ENCODE measurements at places on chromosomes 2 and 18. TPM values are rescaled to one million over a fixed set of nuclear protein-coding genes. Genes with fewer than 3 reads are reported as not detected.

GRCh38 chr2:69774984-69775982 is 33.3 kb downstream of the ANXA4 start:
- no peak for DNase-seq
- H3K36me3 ChIP-seq: no peaks in the 10 kb centered on the region
- H3K27me3 ChIP-seq: no peaks in the 10 kb centered on the region
- H3K4me1 ChIP-seq: peaks cover 19% of the 10 kb centered on the region
- H3K27ac ChIP-seq: no peak overlapping the region

DNA sequence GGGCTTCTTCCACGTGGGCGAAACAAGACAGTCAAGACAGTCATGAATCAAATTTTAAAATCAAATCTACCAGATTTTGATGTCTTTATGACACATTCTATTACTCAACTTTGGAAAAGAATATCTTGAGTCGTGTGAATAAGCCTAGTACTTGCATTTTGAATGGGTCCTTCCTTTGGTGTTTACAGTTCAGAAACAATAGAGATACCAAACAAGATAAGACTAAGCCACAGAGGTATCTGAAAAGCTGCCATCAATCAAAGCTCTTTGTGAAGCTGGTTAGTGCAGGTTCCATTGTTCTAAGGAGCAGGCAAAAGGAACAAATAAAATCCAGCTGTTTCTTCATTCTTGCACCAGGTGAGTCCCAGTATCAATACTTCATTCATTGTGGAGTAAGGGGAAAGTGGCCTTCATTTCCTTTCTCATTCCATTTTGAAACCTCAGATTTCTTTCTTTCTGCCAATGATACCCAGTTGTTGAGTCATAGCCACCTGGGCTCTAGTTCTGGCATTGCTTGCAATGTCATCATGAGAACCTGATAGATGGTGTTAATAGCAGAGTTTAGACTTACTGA is 151.7 kb upstream of the L3MBTL4 start:
- no peaks in the 10 kb centered on the region for H3K27me3 ChIP-seq
- no peak for DNase-seq
- H3K27ac ChIP-seq: no peak overlapping the region
- no peaks in the 10 kb centered on the region for H3K4me1 ChIP-seq

DNA sequence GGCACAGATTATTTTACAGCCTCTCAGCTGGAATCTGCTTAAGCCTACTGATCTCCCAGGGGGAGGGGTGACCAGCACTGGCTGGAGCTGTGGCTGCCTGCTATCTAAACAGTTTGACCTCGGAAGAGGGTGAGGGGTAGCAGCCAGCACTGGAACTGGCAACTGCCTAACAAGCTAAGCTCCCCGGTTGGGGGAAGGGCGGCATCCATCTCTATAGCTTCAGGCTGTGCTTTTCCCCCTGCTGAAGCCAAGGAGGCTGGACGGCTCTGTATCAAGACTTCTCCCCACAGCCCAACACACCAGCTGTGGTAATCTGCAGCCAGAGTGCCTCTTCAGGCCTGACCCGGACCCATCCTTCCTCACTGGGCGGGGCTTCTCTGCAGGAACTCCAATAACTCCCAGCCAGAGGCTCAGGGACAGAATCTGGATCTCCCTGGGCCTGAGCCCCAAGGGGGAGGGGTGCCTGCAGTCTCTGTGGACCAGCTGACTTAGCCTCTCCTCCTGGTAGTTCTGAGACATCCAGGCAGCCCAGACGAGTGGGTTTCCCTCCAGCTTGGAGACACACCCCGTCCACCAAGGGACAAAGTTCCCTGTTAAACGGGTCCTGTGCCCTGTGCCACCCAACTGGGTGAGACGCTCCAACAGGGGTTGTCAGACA is 560.2 kb downstream of the LRP1B start:
- H3K4me1 ChIP-seq: no peaks in the 10 kb centered on the region
- no peaks in the 10 kb centered on the region for H3K36me3 ChIP-seq
- H3K27me3 ChIP-seq: no peaks in the 10 kb centered on the region
- H3K27ac ChIP-seq: no peak overlapping the region
- no peak overlapping the region for H3K4me3 ChIP-seq

DNA sequence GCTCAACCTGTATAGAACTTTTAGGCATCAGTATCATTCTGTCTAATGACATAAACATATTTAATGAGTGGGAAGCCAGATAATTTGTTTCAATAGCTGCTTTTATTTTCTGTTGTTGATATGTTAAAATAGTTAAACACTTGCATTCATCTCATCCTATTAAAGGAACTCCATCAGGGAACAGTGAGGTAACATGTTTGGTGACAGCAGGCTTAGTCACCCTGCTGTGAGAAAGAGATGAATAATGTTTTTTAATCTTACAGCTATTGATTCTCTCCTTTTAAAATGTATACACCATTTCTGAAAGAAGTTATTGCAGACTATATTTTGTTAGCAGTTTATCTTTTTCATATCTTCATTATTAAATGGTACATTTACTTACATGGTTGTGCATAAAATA is 123.3 kb upstream of the CWC22 start:
- H3K4me1 ChIP-seq: peaks cover 15% of the 10 kb centered on the region
- DNase-seq: no peak
- no peak overlapping the region for H3K4me3 ChIP-seq
- no peaks in the 10 kb centered on the region for H3K36me3 ChIP-seq
- no peak overlapping the region for H3K27ac ChIP-seq
- no peaks in the 10 kb centered on the region for H3K27me3 ChIP-seq

DNA sequence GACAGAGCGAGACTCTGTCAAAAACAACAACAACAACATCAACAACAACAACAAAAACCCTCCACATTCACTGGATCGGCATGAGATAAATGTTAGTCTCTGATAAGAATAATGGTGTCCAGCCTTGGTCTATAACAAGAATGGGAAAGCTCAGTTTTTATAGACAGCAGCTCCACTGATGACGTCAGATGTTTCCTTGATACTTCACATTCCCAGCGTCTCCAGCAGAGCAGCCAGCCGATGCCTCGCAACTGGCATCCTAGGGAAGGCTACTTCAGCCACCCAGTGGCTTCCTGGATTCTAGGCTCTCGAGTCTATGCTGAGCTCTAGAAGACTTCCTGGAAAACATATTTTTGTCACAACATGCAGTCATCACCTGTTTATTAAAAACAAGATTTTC is 271.4 kb upstream of the SMIM21 start:
- H3K27ac ChIP-seq: no peak overlapping the region
- no peak overlapping the region for H3K4me3 ChIP-seq
- no peaks in the 10 kb centered on the region for H3K36me3 ChIP-seq
- no peaks in the 10 kb centered on the region for H3K4me1 ChIP-seq
- DNase-seq: no peak

GRCh38 chr2:70035344-70035844 is 51.9 kb upstream of the PCBP1 start:
- no peaks in the 10 kb centered on the region for H3K36me3 ChIP-seq
- H3K4me3 ChIP-seq: no peak overlapping the region
- H3K27me3 ChIP-seq: no peaks in the 10 kb centered on the region

- H3K4me1 ChIP-seq: peaks cover 4% of the 10 kb centered on the region
- no peak overlapping the region for H3K27ac ChIP-seq
- H3K4me3 ChIP-seq: no peak overlapping the region
- H3K27me3 ChIP-seq: no peaks in the 10 kb centered on the region
Observed at GRCh38 chr2:216916956-216917650, 57.2 kb upstream of the TNP1 start.

DNA sequence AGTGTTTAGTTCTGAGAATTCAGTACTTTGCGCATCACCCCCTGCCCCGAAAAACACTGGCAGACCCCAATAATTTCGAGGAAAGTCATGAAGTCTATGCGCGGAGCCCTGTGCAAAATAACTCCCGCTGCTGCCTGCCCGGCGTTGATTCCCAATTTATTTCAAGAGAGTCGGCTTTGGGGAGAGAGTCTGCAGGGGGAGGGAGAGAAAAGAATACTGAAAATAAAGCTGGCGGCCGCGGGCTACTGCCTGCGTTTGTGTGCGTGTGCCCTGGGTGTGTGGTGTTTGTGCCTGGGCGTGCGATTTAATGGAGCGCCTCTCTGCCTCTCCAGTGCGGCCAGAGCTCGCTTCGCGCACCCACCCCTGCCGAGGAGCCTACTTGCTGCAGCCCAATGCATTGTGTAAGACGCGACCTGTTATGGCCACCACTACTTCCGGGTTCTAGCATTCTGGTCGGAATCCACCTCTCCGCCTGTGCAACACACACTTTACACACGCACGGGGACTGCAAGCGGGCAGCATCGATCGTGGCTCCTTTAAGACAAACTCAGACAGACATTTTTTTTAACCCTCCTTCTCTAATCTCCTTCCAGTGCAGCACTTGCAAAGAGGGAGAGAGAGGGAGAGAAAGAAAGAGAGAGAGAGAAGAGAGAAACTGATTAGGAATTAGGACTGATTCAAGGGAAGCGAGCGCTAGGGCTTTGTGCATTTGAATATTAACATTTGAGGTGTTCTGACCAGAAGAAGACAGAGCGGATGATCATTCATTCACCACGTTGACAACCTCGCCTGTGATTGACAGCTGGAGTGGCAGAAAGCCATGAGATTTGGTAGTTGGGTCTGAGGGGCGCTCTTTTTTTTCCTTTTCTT is at the start of gene MEIS1:
Gene MEIS1 (plus strand): TSS at position 447 of the 870 bp plus-strand sequence. CDS start 732 bp downstream, outside the sequence.
- H3K27me3 ChIP-seq: no peaks in the 10 kb centered on the region
- peak within 1 kb of the TSS; percentile 86 for H3K27ac ChIP-seq
- H3K4me3 ChIP-seq: peak within 1 kb of the TSS; percentile 86
- DNase-seq: peak; percentile 98

DNA sequence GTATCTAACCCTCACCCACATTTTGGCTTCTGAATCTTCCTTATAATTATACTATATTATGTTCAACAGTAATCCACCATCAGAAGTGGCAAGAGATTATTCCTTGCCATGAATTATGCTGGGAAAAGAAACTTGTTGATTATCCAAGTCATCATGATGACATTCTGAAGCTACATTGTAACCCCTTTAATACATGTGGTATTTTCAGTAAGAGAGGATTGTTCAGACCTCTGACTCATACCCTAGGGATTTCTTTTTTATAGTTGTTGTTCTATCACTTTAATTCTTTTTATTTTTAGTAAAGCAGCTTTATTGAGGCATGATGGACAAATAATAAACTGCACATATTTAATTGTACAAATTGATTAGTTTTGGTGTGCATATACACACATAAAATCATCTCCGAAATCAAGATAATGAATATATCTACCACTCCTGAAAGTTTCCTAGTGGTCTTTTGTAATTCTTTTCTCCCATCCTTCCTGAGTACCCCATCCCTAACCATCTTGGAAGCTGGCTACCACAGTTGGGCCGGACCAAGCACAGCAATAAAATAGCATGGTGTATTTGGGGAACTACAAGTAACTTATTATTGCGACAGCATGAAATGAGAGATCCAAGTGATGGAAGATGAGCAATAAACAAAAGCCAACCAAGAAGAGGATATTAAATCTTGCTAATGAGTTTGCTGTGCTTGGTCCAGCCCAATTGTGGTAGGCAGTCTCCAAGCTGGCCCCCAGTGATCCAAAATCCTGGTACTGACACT is 159.9 kb downstream of the BARD1 start:
- H3K36me3 ChIP-seq: no peaks in the 10 kb centered on the region
- no peak overlapping the region for H3K4me3 ChIP-seq
- H3K27me3 ChIP-seq: no peaks in the 10 kb centered on the region
- H3K27ac ChIP-seq: no peak overlapping the region
- no peak for DNase-seq

- DNase-seq: no peak
- H3K4me1 ChIP-seq: no peaks in the 10 kb centered on the region
- no peak overlapping the region for H3K27ac ChIP-seq
- no peak overlapping the region for H3K4me3 ChIP-seq
Observed at GRCh38 chr18:24964216-24964615, 387.8 kb downstream of the ZNF521 start.

DNA sequence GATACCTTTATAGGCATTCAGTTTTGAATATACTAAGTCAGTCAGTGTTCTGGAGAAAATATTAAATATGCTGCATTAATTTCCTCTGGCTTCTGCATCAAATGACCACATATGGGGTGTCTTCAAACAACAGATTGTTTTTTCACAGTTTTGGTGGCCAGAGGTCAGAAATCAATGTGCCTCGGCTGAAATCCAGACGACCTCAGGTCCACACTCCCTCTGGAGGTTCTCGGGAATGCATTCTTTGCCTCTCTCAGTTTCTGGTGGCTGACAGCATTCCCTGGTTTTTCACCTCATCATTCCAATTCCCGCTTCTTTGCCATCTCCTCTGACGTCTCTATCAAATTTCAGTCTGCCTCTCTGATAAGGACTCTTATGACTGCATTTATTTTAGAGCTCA is 142.3 kb downstream of the ZNF407 start:
- no peak overlapping the region for H3K4me3 ChIP-seq
- no peaks in the 10 kb centered on the region for H3K27me3 ChIP-seq
- H3K36me3 ChIP-seq: no peaks in the 10 kb centered on the region
- H3K4me1 ChIP-seq: no peaks in the 10 kb centered on the region
- H3K27ac ChIP-seq: no peak overlapping the region

- no peaks in the 10 kb centered on the region for H3K36me3 ChIP-seq
- peak overlapping the region; percentile 77 for H3K27ac ChIP-seq
- no peaks in the 10 kb centered on the region for H3K27me3 ChIP-seq
- H3K4me1 ChIP-seq: peaks cover 21% of the 10 kb centered on the region
- no peak overlapping the region for H3K4me3 ChIP-seq
Observed at GRCh38 chr2:186842373-186842772, 6.6 kb downstream of the ZSWIM2 start.

- no peak overlapping the region for H3K27ac ChIP-seq
- no peaks in the 10 kb centered on the region for H3K4me1 ChIP-seq
- DNase-seq: peak; percentile 11
- H3K27me3 ChIP-seq: no peaks in the 10 kb centered on the region
- H3K4me3 ChIP-seq: no peak overlapping the region
- H3K36me3 ChIP-seq: no peaks in the 10 kb centered on the region
Observed at GRCh38 chr2:209911486-209911885, 91.0 kb upstream of the RPE start.

GRCh38 chr2:10398496-10398895 is 49.6 kb downstream of the ODC1 start:
- DNase-seq: peak; percentile 31
- H3K36me3 ChIP-seq: no peaks in the 10 kb centered on the region
- H3K4me1 ChIP-seq: peaks cover 14% of the 10 kb centered on the region
- no peaks in the 10 kb centered on the region for H3K27me3 ChIP-seq
- no peak overlapping the region for H3K27ac ChIP-seq

GRCh38 chr2:232528746-232529460 is 2.9 kb downstream of the CHRND start:
- no peaks in the 10 kb centered on the region for H3K4me1 ChIP-seq
- H3K27ac ChIP-seq: no peak overlapping the region

DNA sequence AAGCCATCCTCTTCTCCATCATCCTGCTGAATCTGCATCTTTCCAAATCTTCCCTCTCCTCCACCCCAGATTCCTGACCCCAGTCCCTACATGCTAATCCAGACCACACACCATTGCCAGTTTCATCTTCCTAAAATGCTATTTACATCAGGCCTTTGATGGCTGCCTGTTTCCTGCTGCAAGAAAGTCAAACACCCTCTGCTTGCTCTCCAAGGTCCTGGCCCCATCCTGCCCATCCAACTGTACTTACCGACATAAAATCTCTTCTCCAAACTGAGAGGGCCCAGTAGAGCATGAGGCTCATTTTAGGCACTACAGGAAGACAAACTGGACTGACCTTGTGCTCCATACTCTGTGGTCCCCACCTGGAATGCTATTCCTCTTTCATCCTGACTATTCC is 19.0 kb downstream of the ALK start:
- H3K4me1 ChIP-seq: no peaks in the 10 kb centered on the region
- no peaks in the 10 kb centered on the region for H3K27me3 ChIP-seq
- no peak overlapping the region for H3K4me3 ChIP-seq
- DNase-seq: no peak

Gene ODC1
- 109 TPM for total RNA-seq

Gene DUSP28
- total RNA-seq: 4.7 TPM

Gene NAB1
- total RNA-seq: 44.2 TPM

Gene ACOXL
- total RNA-seq: not detected

Gene CRYBA2
- total RNA-seq: not detected

Gene IL36G
- total RNA-seq: not detected

Gene THAP4
- total RNA-seq: 43.4 TPM

Data from osteoblast (primary cell).